Anterior cingulate cortex (tissue), 58 donors: ENCODE measurements at places on chromosomes 5 and 9.

DNA sequence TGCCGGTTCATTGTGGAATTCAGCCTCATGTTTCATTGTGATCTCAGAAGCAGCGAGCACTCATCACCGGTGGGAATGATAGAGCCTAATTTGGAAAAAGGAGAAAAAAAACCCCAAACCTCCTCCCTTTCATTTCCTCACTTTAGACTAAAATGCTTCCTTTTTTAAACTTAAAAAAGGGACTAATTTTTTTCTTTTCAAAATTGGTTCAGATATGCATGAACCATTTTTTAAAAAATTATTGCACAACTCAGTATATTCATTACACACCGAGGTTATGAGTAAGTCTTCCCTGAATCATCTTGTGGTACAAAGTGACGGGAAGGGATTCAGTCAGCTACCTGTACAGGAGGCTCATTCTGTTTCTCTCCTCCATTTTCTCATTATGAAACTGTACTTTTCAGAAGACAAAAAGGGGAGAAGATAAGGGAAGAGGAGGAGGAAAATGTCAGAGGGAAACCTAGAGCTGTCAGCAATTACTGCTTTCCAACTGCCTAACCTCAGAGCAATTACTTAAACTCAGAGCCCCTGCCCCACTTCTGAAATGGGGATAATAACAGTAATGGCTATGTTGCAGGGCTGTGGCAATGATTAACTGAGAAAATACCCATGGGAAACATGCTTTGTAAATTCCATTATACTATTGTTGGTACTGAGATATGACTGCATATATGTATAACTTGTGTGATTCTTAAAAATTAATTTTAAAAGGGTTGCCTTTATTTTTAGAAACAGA, 24.0 kb downstream of the GALNT10 start:
- DNase-seq: no peak

- no peak for DNase-seq
These were observed 128.7 kb downstream of the CEP120 start for GRCh38 chr5:123294544-123294943.

DNA sequence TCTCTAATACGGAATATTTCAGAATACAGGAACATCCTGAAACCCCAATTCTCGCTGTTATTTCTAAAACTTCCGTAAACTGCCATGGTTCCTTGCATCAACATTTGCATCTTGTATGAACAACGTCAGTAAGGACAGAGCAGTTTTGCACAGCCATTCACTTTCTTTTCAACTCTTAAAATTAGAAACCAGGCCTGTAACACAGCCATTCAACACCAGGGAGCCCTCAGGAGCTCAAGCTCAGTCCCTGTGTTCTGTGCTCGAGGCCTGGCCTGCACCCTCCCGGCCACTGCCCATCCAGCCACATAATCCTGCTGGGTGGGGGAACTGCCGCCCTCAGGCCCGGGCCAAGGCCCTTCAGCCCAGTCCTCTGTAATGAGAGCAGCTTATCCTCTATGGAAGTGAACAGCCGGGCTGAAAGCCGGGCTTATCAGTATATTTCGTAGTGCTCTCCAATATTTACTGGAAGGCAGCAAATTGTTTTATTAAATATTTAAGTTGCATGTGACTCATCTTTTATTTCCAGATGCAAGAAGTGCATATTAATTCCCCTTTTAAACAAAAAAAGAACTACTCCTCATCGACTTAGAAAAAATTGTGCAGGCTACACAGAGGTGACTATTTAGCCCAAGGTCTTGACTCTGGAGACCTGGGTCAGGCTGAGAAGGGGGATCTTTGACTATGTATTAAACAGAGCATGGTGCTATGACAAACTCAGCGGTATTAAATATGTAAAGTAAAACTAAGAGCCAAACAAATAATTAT, 33.2 kb upstream of the SLC6A3 start:
- no peak for DNase-seq

GRCh38 chr9:99411068-99411467, 189.0 kb downstream of the SEC61B start:
- no peak for DNase-seq

DNA sequence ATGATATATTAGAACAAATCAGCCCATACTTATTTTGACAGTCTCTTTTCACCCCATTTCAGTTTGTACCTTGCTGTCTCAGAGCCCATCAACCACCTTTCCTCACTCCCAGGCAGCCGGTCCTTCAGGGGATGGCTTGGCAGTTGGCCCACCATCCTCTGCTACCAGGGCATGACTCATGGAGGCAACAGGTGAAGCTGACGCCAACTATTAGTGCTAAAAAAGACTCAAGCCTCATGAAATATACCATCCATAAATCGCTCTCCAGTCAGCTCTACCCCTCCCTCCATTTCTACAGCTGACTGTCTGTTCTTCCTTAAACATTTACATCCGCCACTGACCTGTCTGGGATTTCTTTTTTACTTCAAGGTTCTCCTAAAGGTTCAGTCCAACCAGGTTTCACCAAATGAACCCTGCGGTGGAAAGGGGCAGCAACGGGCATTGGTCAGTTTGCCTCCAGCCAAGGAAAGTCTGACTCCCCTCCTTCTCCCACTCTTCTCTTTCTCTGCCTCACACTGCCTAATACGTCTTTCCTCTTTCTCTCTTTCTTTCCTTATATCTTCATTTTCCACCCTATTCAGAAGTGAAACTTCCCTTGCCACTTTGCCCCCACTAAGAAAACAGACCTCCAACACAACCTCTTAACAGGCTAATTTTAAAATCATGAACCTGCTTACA, 439.1 kb downstream of the RAB3C start:
- no peak for DNase-seq

- DNase-seq: no peak
These were observed 3.1 kb upstream of the SPATA24 start for GRCh38 chr5:139406963-139407362.

DNA sequence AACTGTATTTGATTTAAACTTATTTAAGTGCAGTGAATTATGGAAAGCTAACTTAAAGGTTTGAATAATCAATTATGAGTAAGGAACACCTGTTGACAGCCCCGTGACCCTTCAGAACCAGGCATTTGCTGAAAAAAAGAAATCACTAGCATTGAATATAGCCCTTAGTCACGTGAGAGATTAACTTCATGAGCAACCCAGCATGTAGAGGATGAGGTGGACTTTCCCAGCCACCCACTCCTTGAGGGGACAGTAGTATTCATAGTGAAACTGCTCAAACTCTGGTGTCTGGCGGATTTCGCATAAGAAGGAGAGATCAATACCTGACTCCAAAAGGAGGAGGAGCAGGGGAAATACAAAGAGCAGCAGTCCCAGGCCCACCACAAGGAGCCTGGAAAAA, 184.8 kb upstream of the RASEF start:
- DNase-seq: no peak

- DNase-seq: no peak
These were observed 636.1 kb downstream of the PSAT1 start for GRCh38 chr9:78932849-78933627.

DNA sequence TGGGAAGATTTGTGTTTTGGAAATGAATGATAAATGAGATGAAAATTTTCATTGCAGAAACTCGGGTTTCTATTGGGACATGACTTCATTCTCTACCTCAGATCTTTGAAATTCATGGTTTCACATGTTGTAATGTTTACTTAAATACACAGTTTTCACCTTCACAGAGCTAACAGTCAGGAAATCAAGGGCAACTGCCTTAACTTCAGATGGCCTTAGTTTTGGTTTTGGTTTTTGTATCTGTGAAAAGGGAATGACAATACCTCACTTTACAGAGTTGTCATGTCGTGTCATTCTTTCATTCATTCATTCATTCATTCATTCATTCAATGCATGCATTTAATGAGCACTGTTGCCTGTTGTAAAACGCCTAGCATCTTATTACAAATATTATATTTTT, 41.9 kb downstream of the NIM1K start:
- no peak for DNase-seq

GRCh38 chr9:106305428-106306133, 557.4 kb upstream of the ZNF462 start:
- no peak for DNase-seq

- no peak for DNase-seq
These were observed 35.7 kb upstream of the LHX2 start for GRCh38 chr9:123975871-123976270.

DNA sequence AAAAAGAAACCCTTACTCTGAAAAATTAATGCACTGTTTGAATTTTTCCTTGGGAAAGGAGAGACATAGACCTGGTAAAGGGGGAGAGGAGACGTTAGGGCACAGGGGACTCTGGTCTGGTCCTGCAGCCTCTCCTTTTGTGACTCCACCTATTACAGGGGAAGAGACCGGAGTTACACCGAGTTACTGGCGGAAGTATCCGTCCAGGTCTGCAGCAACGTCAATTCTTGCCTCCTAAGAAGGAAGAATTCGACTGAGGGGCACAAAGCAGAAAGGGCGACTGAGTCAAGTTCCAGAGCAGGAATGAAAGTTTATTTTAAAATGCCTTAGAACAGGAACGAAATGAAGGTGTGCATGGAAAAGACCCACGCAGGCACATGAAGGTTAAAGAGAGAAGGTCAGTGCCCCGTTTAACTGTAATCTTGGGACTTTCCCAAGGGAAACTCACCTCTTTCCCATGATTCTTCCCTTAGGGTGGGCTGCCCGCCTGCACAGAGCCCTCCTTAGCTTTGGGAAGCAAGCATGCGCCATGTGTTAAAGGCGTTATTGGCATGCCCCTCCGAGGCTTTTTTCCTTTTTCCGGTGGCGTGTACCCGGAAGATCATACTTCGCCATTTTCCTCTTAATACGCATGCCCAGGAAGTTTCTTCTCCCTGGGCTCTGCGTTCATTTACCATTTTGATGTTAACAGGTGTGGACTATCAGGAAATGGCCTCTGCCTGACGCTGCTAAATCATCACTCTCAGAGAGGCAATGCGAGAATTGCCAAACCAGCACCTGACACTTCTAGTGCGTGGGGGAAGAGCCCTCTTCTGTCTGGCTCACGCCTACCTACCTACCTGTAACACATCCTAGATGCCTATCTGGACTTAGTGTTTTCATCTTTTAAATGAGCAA, 409.6 kb upstream of the PAPPA start:
- no peak for DNase-seq

DNA sequence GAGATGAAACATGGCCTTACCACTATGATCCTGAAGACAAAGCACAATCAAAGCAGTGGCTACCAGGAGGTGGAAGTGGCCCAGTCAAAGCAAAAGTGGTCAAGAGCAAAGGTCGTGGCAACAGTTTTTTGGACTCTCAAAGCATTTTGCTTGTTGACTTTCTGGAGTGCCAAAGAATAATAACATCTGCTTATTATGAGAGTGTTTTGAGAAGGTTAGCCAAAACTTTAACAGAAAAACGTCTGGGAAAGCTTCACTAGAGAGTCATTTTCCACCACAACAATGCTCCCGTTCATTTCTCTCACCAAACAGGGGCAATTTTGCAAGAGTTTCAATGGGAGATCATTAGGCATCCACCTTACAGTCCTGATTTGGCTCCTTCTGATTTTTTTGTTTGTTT, 33.6 kb upstream of the MAMDC2 start:
- no peak for DNase-seq

DNA sequence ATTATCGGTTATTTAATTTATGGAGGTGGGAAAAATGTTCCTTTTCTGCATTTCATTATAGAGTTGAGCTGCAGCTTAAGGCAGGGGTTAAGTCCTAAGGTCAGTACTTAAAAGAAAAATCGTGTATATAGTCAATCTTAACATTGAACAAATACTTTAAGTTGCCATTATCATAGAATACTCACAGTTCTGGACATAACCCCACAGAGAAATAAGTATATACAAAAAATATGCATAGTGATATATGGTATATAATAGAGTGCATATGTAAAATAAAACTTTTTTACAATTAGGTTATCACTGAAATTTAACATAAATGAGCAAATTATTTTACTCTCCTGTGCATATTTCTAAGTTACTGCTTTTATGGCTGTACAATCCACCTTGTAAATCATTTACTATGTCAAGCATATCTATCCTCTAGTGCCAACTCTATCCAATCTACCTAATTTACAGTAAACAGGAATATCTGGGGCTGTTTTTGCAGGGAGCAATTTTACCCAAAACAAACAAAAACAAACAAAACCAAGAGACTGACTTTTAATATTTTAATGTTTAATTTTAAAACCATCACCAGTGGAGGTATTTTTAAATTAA, 28.8 kb downstream of the TTC39B start:
- DNase-seq: no peak

- DNase-seq: no peak
These were observed 34.0 kb downstream of the PTPN3 start for GRCh38 chr9:109463924-109464625.

DNA sequence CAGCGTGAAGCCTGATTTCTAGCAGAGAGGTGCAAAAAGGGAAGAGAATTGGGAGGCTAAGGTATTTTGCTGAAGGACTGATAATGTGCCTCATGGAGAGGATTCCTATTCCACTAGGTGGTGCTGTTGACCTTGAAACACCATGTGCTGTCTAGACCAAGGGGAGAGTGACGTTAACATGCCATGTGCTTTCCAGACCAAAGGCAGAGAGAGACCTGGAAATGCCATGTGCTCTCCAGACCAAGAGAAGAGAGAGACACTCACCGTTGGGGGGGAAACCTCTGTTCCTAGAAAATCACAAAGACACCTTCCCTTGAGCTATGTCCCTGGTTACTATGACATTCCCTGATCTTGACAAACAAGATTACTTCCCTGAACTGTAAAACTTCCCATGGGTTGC, 286.0 kb upstream of the TUSC1 start:
- peak; percentile 1 for DNase-seq

GRCh38 chr9:133563291-133563796, 28.8 kb downstream of the ADAMTSL2 start:
- no peak for DNase-seq
